Karpas-422 (cell line): ENCODE measurements at places on chromosomes 4 and X. TPM values are rescaled to one million over a fixed set of nuclear protein-coding genes. Genes with fewer than 3 reads are reported as not detected.

DNA sequence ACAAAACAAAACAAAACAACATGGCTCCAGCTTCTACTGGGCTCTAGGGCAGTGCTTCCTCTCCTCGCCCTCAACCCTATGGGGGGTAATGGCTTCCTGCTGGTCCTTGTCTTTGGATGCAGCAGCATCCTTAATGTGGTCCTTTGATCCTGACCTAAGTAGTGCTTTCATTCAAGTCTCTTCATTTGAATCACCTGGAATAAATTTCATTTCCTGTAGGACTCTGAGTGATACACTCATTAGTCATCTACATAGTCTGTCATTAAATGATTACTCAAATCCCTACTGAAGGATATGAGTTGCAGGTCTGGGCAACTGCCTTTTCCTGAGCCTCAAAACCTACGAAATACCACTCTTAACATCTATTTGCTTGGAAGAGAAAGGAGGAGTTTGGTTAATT lies 54.5 kb downstream of the RHOH start:
- DNase-seq: no peak

The NCAPG gene
- 21.0 and 46.3 TPM in 2 replicates for total RNA-seq

The VEGFC gene
- total RNA-seq: not detected in 2 replicates

DNA sequence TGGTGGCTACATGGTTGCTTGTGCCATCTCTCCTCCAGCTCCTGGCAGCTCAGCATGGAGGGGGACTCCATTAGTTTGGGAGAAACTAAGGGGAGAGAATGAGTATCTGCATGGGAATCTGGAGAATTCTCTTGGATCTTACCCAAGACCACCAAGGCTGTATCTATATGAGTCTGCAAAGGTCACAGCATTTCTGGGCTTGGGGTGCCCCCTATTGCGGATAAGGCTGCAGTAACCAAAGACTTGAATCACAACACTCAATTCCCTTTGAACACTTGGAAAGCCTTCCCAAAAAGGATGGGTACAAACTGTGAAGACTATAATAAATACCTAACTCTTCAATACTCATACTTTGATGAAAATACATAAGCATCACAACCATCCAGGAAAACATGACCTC lies 623.5 kb upstream of the NR3C2 start:
- no peak for DNase-seq

- no peak for DNase-seq
These were observed 71.4 kb downstream of the GATB start for GRCh38 chr4:151689211-151689991.

- no peak for DNase-seq
These were observed 58.2 kb downstream of the CD38 start for GRCh38 chr4:15836362-15836761.

GRCh38 chr4:104429150-104429741 lies 65.4 kb downstream of the CXXC4 start:
- DNase-seq: no peak

The ZNF711 gene
- total RNA-seq: 15.2 and 28.3 TPM in 2 replicates

GRCh38 chr4:88169298-88169697 lies 10.9 kb upstream of the ABCG2 start:
- DNase-seq: no peak

GRCh38 chr4:82491251-82491960 lies 61.0 kb downstream of the ENOPH1 start:
- DNase-seq: no peak

DNA sequence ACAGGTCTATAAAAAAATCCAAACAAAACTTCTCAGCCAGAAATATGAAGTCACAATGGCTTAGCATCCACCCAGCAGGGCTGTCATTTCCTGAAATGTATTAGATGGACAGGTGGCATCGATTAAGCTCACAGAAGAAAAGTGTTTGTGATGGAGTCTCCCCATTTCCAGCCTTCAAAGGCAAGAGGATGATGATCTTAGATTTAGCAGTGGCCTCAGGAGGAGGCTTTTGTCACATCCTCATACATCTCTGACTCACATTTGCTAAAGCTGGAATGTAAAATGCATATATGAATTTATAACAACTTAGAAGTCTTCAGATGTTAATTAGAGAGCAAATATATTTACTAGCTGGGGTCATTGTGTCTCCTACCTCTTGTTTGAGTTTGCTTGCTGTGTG lies 441.9 kb downstream of the SPRY1 start:
- no peak for DNase-seq

The SYP gene
- total RNA-seq: 0.86 and 1.2 TPM in 2 replicates

- DNase-seq: no peak
These were observed 22.8 kb downstream of the PACRGL start for GRCh38 chr4:20723019-20723418.

- DNase-seq: no peak
These were observed 744.5 kb upstream of the FAM241A start for GRCh38 chr4:111400741-111401140.

DNA sequence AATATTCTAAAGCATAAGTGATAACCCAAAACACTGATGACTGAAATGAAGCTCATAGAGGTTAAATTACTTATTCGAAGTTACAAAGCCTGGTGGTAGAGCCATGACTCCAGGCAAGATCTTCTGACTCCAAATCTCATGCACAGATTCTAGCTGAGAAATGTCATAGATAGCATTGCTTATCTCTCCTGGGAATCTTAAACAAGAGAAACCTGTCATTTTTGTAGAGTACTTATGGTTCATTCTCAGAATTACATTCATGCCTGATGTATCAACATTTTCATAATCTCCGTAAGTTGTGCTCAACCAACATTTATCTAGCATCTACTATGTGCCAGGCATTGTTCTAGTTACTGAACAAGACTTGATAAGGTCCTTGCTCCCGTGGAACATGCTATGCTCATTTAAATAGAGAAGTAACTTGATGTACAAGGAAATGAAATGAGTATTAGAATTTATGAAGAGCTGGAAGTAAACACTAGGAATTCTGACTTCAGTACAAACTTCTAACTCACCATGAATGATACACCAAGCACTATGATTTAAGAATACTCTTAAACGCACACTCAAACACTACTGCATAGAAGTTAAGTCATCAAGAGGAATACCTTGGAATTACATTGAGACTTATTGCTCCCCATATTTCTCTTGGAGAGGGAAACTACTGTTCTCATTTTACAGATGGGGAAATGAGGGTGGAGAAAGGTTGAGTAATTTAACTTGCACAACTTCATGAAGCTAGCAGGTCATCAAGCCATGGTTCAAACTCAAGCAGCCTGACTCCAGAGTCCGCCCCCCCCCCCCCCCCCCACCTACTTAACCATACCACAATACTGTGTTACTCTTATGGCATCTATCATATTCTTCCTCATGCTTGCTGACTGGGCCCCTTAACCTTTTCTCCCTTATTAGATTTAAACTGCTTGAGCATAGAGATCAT lies 45.4 kb downstream of the MBNL3 start:
- no peak for DNase-seq

The AKAP14 gene
- total RNA-seq: not detected in 2 replicates

DNA sequence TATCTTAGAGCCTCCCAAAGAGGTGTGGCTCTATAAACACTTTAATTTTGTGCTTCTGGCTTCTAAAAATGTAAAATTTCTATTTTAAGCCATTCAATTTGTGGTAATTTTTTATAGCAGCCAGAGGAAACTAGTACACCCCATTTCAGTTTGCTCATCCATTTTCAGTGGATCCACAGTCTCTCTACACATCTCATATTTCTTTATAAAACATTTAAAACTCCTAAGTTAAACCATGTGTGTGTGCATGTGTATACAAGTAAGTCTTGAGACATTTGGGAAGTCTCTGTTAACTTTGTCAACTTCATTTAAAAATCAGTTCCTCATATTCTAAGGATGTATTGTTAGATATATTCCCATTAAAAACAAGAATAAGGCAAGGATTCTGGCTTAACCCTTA lies 273.2 kb downstream of the IL15 start:
- DNase-seq: no peak

DNA sequence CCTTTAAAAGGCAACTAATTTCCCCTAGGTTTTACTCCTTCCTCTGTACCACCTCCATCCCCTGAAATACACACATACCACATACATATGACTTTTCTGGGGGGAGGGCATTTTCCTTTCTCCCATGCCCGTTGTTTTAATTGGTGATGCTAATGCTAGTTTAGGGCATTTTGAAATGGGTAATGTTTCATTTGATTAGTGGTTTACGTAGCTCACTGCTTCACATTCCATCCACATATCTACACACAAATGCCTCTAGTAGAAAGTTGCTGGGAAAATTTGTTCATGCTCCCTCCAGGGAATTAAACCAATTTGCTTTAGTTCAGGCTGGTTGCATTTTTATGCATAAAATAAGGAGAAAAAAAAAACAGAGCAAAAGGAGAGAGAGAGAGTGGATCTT lies 231.2 kb downstream of the FRAS1 start:
- no peak for DNase-seq

The OPRPN gene
- not detected in 2 replicates for total RNA-seq

- DNase-seq: no peak
These were observed 126.9 kb upstream of the GIMD1 start for GRCh38 chr4:106495476-106495875.

- no peak for DNase-seq
These were observed 516 bp downstream of the SGMS2 start for GRCh38 chr4:107825072-107825824.

DNA sequence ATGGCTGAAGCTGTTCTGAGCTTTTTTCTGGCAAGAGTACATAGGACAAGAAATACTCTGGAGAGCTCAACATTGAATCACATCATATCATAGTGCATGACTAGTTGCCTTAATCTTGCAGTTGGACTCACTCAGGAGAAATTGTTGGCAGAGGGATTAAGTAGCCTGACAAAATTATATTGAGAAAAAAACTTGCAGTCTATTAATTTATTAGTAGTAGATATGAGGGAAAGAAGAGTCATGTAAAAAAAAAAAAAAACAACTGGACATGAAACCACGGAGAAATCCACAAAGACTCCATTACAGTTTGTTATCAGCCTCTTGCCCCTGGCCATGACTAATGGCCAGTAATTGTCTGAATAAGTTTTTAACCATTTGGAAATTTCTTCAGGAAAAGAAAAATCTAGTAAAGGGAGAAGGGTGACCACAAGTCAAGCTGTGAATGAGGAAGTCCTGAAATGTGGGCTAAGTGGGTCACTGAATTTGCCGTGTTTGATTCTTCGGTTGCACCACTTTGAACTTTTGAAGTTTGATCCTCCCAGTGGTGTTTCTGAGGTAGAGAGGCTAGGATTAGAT lies 45.6 kb downstream of the FHL1 start:
- no peak for DNase-seq

The LDB2 gene
- total RNA-seq: not detected in 2 replicates

The NEXMIF gene
- not detected in 2 replicates for total RNA-seq

DNA sequence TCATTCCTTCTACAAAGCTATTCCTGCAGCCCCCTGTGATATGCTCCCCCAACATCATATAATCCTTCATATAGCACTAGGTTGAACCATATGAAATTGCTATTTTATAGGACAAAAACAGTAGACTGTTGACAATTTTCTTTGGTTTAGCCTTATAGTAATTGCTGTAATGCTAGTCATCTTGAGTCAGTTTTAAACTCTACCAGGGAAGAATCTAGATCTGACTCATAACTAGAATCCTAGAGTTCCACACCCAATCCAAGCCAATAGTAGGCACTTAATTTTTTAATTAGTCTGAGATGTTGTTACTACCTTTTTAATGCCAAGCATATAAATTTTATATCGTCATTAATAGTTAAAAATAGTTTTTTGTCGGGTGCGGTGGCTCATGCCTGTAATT lies 136.8 kb downstream of the CHRNA9 start:
- DNase-seq: no peak

GRCh38 chr4:136001791-136002190 lies 1530.5 kb downstream of the PCDH18 start:
- no peak for DNase-seq

GRCh38 chrX:80765220-80765625 lies 44.5 kb downstream of the BRWD3 start:
- no peak for DNase-seq

The JCHAIN gene
- total RNA-seq: 51.0 and 77.5 TPM in 2 replicates

- no peak for DNase-seq
These were observed 36.7 kb downstream of the SMIM20 start for GRCh38 chr4:25950461-25951389.

DNA sequence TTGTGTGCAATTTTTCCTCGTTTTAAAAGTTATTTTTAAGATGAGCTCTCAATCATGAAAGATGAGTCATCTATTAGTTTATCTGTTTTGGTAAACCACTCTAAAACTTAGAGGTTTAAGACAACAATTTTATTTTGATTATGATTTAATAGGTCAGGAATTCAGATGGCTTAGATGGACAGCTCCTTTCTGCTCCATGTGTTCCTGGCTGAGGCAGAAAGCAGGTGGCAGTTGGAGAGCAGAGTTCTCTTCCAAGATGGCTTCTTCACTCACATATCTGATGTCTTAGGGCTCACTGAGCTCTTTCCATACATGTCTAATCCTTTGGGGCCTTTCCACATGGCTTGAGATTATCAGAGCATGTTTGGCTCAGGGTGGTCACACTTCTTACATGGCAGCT lies 48.3 kb upstream of the GRPR start:
- DNase-seq: no peak

The ARSJ gene
- not detected in 2 replicates for total RNA-seq

The AGA gene
- 13.3 and 21.1 TPM in 2 replicates for total RNA-seq

The RASL11B gene
- not detected in 2 replicates for total RNA-seq

- DNase-seq: no peak
These were observed 48.0 kb upstream of the SPOCK3 start for GRCh38 chr4:167282171-167282864.

DNA sequence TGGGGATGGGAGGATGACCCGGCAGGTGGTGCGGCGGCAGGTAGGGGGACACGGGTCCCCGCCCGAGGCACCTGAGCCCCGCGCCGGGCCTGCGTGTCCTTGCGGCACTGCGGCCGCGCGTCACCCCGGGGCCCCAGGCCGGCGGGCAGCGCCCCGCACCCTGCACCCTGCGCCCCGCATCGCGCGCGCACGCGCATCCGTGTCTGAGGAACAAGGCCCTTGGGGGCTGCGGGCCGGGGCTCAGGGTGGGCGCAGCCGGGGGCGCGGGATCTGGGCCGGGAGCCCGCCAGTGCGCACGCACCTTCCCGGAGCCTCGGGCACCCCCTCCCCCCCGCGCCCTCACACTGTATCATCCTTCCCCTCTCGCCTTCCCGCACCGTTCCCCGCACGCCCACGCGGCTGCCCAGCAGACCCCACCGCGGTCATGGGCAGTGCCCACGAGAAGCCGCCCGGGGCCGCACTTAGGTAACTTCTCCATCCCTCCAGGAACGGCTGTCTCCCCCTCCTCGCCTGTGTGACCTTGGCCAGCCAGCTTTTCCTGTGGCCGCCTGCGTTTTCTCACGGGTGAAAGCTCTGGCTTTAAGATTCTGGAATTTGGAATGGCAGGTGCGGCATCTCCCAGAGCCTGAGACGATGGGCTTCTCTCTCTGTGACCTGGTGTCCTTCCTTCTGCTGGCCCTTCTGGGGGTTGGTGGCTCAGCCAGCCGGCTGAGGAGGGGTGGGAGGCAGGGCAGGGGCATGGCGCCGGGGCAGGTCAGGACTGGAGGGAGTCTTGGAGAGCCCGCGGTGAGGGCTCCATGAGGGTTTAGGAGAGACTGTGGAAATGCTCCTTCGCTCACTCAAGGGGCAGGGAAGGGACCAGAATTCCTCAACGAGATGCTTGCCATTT lies 748 bp downstream of the ATP2B3 start:
- no peak for DNase-seq

GRCh38 chrX:109856974-109857373 lies 123.9 kb upstream of the ACSL4 start:
- DNase-seq: peak; percentile 77

DNA sequence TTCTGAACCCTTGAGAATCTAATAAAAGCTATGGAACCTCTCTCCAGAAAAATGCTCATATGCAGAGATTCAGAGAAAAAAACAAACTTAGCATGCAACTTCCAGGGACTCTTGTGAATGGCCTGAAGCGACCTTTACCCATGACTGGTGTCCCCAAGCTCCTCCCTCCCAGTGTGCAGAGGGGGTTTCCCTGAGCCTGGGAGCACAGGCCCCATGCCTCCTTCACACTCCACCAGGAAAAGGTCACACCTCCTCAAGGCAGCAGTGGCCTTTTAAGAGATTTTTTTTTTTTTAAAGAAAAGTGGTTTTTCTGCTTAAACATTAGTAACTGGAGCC lies 13.3 kb upstream of the UBA6 start:
- DNase-seq: no peak
